ENCODE measurements at places on chromosomes 1 and 21.

DNA sequence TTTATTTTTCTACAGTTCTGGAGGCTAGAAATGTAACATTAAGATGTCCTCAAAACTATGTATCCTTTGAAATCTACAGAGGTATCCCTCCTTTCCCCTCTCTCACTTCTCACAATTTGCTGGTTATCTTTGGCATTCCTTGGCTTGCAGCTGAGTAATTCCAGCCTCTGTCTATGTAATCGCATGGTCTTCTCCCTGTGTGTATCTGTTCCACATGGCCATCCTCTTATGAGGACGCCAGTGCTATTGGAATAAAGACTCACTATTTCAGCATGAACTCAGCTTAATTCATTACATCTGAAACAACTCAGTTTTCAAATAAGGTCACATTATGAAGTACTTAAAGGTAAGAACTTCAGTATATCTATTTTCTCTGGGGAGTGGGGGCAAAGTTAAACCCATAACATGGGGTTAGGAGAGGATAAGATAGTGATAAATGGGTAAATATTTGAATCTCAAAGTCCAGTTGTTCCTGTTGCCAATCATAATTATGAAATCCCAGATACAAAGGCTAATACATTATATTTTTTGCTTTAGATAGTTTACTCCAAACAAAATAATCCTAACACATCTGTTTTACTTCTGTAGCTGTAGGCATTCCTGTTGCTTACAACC, 1290.8 kb downstream of the NCAM2 start:
- no peak for DNase-seq

DNA sequence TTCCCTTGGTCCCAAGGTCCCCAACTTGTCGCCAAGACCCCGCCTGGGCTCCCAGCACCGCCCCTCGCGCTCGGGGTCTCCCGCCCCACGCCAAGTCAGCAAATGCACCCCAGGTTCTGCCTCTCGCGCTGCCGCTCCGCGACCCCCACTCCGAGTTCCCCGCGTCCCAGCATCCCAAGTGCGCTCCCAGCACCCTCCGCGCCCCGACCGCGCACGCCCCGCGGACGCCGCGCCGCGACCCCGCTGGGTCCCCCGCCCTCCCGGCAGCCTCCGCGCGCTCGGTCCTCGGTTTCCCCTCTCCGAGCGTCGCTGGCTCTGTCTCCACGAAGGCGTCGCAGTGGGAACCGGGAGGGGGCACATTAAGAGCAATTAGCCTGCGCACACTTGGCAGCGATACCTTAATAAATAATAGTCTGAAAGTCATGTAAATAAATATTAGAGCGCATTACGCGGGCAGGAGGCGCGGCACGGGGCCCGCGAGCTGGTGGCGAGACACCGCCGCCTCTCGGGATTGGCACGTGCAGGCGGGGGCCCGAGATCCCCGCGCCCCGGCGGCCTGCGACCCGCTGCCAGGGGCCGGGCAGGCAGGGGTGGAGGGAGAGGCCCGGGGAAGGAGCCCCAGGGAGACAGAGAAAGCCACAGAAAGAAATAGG, 75.9 kb downstream of the VWA5B1 start:
- no peak for DNase-seq

DNA sequence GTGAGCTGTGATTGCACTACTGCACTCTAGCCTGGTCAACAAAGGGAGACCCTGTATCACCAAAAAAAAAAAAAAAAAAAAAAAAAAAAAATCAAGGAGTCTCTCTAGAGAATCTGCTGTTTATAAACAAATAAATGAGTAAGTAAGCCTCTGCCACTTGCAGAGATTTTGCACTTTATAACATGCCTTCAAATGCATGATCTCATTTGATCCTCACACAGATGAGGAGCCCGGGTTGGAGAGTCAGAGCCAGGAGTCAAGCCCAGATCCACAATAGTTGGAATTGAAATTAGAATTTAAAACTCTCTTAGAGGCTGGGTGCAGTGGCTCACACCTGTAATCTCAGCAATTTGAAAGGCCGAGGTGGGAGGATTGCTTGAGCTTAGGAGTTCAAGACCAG, 4.0 kb downstream of the PRELP start:
- DNase-seq, result no peak

- DNase-seq, result no peak
Observed at GRCh38 chr1:89843273-89844130, 22.7 kb downstream of the LRRC8D start.

- DNase-seq, result no peak
Observed at GRCh38 chr1:198929111-198929604, 290.3 kb downstream of the PTPRC start.

GRCh38 chr1:100995198-100995988, 30.2 kb downstream of the DPH5 start:
- no peak for DNase-seq

GRCh38 chr1:204262506-204263253, 48.9 kb upstream of the GOLT1A start:
- no peak for DNase-seq

DNA sequence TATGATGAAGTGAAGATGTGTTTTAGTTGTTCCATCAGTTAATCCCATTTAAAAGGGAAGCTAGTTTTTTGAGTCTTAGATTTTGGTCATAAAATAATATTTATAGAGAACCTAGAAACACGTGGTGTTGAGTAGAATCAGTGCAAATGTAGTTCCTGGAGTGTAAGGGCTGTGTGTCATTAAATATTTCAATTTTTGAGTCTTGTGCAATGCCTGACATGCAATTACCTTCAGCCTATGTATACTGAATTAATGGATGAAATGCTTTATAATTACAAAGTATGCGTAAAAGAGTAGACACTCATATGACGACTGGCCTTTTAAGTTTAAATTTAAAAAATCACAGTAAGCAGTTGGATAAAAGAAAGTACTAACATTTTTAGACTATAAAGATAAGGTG, 75.0 kb downstream of the NEK7 start:
- DNase-seq, result no peak

GRCh38 chr1:115705085-115705951, 63.2 kb downstream of the CASQ2 start:
- DNase-seq, result no peak

- DNase-seq, result no peak
Observed at GRCh38 chr1:92485381-92486250, 1.1 kb downstream of the GFI1 start.

DNA sequence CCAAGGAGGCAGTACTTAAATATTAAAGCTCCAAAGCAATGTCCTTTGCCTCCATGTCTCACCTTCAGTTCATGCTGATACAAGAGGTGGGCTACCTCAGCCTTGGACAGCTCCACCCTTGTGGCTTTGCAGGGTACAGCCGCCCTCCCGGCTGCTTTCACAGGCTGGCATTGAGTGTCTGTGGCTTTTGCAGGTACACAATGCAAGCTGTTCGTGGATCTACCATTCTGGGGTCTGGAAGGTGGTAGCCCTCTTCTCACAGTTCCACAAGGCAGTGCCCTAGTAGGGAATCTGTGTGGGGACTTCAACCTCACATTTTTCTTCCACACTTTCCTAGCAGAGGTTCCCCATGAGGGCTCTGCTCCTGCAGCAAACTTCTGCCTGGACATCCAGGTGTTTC, 324.8 kb downstream of the COL11A1 start:
- DNase-seq, result no peak

- no peak for DNase-seq
Observed at GRCh38 chr1:38533772-38534472, 325.6 kb downstream of the RRAGC start.

GRCh38 chr1:209490013-209490412, 93.5 kb upstream of the CAMK1G start:
- no peak for DNase-seq

DNA sequence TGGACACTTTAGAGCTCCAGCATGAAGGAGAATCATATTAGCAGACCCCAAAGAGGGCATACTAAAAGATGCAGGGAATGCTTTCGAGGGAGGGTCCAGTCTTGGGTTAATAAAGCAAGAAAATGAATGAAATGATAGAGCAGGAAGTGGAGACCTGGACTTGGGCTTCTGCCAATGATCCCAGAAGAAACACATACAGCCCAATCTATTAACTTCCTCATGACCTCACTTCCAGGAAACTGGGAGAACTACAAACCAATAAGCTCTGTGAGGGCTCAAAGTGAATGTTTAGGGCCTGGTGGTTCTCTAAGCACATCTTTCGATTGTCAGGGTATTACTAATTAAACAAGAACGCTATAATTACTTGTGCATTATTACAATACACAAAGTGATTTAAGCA, 53.6 kb upstream of the SSX2IP start:
- no peak for DNase-seq

GRCh38 chr1:210248341-210248740, 15.7 kb downstream of the SERTAD4 start:
- no peak for DNase-seq

- DNase-seq, result no peak
Observed at GRCh38 chr1:57492586-57493226, 68.8 kb upstream of the DAB1 start.

GRCh38 chr21:41091616-41092015, 76.3 kb upstream of the BACE2 start:
- DNase-seq, result no peak

DNA sequence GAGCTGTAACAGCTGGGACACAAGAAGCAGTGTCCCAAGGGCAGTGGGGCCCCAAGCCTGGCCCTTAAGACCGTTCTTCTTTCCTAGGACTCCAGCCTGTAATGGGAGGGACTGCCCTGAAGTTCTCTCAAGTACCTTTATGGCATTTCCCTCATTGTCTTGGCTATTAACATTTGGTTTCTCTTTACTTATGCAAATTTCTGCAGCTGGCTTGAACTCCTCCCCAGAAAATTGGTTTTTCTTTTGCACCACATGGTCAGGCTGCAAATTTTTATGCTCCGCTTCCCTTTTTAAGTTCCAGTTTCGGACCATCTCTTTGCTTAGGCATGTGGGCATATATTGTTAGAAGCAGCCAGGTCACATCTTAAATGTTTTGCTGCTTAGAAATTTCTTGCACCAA, 3.1 kb upstream of the MROH9 start:
- no peak for DNase-seq

GRCh38 chr1:161258439-161259344, at the start of gene PCP4L1:
Gene PCP4L1 (plus strand): TSS chr1:161258745. CDS start chr1:161258975, 230 bp downstream.
- DNase-seq, result no peak

DNA sequence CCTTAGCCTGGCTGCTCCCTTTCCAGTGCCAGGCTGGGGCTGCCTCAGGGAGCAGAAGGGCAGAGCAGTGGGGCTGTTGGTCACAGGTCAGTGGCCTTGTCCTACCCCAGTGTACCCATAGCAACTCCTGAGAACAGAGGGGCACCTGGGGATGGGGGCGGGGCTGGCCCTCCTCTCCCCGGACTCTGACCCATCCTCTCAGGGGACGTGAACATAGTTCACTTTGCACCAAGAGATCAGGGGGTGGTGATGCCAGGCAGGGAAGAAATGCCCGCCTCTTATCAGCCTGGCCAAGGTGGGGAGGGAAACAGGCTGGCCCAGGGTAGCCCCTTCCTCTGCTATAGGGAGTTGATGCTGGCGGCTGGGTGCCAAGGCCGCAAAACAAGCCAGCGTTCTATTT, 4.9 kb downstream of the ETNK2 start:
- DNase-seq, result no peak

GRCh38 chr1:165114022-165114888, 242.3 kb downstream of the LMX1A start:
- DNase-seq, result no peak

GRCh38 chr21:34705011-34705410, 36.2 kb downstream of the CLIC6 start:
- DNase-seq, result no peak

DNA sequence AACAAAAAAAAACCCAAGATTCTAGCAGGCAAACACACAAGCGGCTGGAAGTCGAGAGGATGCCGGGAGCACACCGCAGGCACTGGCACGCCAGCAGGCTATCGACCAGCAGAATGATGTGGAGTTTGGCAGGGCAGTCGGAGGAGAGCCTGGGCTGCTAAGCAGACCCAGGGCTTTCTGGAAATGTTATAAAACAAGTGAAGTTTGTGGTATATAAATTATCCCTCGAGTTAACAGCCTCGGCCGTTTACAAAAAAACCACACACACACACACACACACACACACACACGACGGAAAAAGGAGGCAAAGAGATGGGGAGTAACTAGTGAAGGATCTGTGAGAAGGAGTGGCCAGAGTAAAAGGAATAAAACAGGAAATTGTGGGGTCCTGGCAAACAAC, 87.2 kb upstream of the IVNS1ABP start:
- no peak for DNase-seq

DNA sequence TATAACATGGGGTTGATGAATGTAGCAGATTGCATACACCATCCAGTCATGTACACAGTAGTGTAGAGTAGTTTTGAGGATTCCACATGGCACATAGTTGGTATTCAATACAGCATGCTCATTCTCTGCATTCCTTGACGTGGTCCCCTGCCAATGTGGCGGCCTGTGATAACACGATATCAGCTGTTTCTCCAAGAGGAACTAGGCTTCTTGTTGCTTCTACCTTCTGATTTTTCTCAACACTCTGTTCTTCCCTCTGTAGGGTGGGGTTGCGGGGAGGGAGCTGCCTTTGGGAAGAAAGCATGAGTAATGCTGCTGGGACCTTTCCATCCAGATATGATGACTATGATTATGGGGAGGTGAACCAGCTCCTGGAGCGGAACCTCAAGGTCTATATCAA, 19.4 kb downstream of the SESN2 start:
- no peak for DNase-seq

- DNase-seq, result no peak
Observed at GRCh38 chr1:42955311-42956063, 3.2 kb downstream of the SLC2A1 start.

GRCh38 chr1:203072911-203073310, 12.9 kb downstream of the MYOG start:
- no peak for DNase-seq

- DNase-seq, result no peak
Observed at GRCh38 chr1:185916861-185917260, 182.7 kb downstream of the HMCN1 start.

DNA sequence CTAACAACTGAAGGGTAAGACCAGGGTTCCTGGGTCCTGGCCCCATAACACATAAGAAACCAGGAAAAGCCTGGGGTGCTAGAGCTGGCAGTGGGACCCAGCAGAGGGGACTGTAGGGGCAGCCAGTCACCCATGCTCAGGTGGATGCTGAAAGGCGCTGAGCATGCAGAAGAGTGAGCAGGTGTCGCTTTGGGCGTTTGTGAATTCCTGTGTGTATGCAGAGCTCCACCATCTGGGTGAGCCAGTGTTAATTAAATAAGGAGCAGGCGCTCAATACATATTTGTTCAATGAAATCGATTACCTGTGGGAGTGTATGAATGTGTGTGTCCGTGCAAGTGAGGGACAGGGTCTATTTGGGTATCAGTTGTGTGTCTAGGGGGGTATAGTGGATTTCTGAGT, 499 bp downstream of the C1QA start:
- no peak for DNase-seq

All from AG04449 (cell line).